HCT116 (cell line): ENCODE measurements at places on chromosomes 2 and 18.

DNA sequence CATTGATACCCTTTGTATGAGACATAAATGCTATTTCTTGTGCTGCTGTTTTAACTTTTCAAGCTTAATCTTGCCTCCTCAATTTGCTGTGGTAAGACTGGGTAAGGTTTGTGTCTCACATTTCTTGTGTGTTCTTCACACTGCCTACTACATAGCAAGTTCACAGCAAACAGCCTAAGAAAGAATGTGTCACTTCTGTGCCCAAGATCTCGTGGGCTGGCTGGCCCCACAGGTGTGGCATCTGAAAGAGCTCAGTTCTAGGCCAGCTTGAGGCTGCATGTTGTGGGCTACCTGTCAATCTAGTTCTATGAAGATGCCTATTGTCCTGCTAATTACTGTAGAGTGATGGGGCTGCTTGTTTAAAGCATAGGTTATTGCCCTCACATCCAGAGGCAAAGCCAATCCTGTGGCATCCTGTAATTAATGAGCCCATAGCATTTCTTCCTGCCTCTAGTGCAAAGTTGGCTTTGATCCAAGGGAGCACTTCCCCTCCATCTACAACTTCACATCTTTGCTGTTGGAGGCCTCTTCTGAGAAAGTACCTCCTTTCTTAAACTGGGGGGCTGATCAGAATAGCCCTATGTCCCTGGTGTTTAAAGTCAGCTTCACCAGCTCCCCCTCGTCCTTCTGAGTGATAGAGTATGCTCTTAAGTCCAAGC is 40.9 kb upstream of the ASPRV1 start:
- H3K27ac ChIP-seq = no peak overlapping the region
- no peak for DNase-seq
- peaks cover 15% of the 10 kb centered on the region for H3K4me1 ChIP-seq

DNA sequence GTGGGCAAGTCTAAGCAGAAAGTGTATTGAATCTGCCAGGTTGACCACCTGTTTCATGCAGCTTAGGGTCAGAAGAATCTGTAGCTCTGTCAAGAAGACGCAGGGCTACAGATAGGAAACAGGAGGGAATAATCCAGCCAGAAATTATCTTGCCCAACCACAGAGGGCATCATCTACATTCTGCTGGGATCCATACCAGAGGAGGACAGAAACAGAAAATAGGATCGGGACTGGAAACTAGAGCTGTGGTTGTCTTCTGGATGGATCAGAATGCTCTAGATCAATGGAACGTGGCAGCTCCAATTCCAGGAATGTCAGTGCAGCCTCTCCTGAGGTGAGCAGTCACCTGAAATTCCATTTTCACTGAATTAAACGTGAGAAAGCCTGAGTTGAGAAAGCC is 3.6 kb downstream of the SPATA3 start:
- no peak for DNase-seq
- peaks cover 13% of the 10 kb centered on the region; the same call in 1 of the 2 replicates for H3K27me3 ChIP-seq
- H3K27ac ChIP-seq = no peak overlapping the region
- no peak overlapping the region for H3K4me3 ChIP-seq
- H3K36me3 ChIP-seq = no peaks in the 10 kb centered on the region
- no peaks in the 10 kb centered on the region for H3K4me1 ChIP-seq

DNA sequence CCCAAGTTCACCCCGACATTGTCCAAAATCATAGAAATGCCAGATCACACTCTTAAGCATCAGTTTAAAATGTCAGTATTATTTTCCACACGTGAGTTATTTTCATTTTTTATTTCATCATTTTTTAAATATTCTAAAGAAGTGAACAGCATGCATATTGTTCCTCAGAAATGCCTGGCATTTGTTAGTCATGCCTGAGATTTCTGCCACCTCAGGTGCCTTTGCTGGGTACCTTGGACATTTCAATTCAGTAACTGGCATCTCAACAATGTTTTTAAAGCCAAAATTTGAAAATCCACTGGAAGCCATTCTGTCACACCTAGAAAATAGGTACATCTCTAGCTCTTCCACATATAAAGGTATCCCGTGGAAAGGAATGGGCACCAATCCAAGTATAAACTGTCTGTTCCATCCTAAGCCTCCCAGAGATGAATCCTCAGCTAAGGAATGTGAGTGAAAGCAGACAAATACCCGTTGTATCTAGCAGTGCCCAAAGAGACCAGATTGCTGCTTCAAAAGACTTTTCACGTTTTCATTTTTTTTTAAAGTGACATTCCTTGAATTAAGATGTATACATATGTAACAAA is 159.8 kb downstream of the ZNF385B start:
- H3K36me3 ChIP-seq = no peaks in the 10 kb centered on the region
- no peak overlapping the region for H3K4me3 ChIP-seq
- H3K4me1 ChIP-seq = no peaks in the 10 kb centered on the region
- no peak for DNase-seq
- no peaks in the 10 kb centered on the region for H3K27me3 ChIP-seq

DNA sequence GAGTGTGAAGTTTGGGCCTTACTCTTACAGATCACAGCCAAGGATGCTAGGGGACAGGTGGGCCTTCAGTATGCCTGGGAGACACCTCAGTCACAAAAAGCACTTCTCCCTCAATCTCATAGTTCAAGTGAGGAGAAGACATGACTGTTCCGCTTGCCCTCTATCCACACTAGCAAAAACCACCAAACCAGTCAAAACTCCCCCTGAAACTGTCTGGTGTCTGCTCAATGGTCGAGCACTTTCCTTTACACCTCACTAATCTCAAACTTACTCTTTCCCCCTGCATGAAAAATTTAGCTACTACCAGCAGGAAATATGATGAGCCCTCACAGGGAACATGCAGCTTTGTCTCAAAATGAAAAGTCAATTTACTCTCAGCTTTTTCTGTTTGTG is 232.2 kb downstream of the TRIB2 start:
- no peak for DNase-seq
- H3K27me3 ChIP-seq = no peaks in the 10 kb centered on the region
- H3K27ac ChIP-seq = no peak overlapping the region
- H3K4me3 ChIP-seq = no peak overlapping the region

GRCh38 chr2:101679037-101679726 is 18.3 kb upstream of the MAP4K4 start:
- no peak overlapping the region for H3K4me3 ChIP-seq
- no peak for DNase-seq
- no peaks in the 10 kb centered on the region for H3K27me3 ChIP-seq
- H3K27ac ChIP-seq = no peak overlapping the region
- H3K4me1 ChIP-seq = no peaks in the 10 kb centered on the region
- no peaks in the 10 kb centered on the region for H3K36me3 ChIP-seq

GRCh38 chr18:36127836-36128529 is 1.2 kb downstream of the SLC39A6 start:
- H3K4me3 ChIP-seq = peak overlapping the region; percentile 98
- no peaks in the 10 kb centered on the region for H3K27me3 ChIP-seq
- no peak overlapping the region for H3K27ac ChIP-seq
- no peak for DNase-seq

GRCh38 chr2:113809076-113809736 is 52.8 kb upstream of the SLC35F5 start:
- H3K27me3 ChIP-seq = no peaks in the 10 kb centered on the region
- H3K36me3 ChIP-seq = no peaks in the 10 kb centered on the region
- H3K27ac ChIP-seq = no peak overlapping the region
